ENCODE measurements at places on chromosomes 1 and 21. TPM values are rescaled to one million over a fixed set of nuclear protein-coding genes. Genes with fewer than 3 reads are reported as not detected.

FAAH gene
- 1.1 TPM for total RNA-seq

PARS2 gene
- total RNA-seq, result 4.8 TPM

TEX38 gene
- total RNA-seq, result not detected

TOE1 gene
- total RNA-seq, result 12.4 TPM

AMPD1 gene
- total RNA-seq, result not detected

FBXO2 gene
- total RNA-seq, result 8.7 TPM

C2CD4D gene
- not detected for total RNA-seq

RHD gene
- total RNA-seq, result not detected

RGS18 gene
- not detected for total RNA-seq

RORC gene
- total RNA-seq, result 0.05 TPM

MLLT11 gene
- total RNA-seq, result 18.8 TPM

CFHR4 gene
- total RNA-seq, result not detected

COL24A1 gene
- total RNA-seq, result 0.03 TPM

WDR77 gene
- 52.5 TPM for total RNA-seq

CSF3R gene
- not detected for total RNA-seq

PBX1 gene
- 23.1 TPM for total RNA-seq

SUSD4 gene
- total RNA-seq, result 0.60 TPM

C4BPA gene
- 0.60 TPM for total RNA-seq

TRIM62 gene
- 2.4 TPM for total RNA-seq

SYPL2 gene
- 0.13 TPM for total RNA-seq

C8B gene
- not detected for total RNA-seq

AUNIP gene
- 8.0 TPM for total RNA-seq

SPRR2F gene
- total RNA-seq, result not detected

PRKAA2 gene
- total RNA-seq, result 2.8 TPM

THEM5 gene
- not detected for total RNA-seq

SLAMF8 gene
- not detected for total RNA-seq

FCRL2 gene
- not detected for total RNA-seq
